Ecto neural progenitor cell (in vitro differentiated cells): ENCODE measurements at places on chromosomes 1 and 21.

DNA sequence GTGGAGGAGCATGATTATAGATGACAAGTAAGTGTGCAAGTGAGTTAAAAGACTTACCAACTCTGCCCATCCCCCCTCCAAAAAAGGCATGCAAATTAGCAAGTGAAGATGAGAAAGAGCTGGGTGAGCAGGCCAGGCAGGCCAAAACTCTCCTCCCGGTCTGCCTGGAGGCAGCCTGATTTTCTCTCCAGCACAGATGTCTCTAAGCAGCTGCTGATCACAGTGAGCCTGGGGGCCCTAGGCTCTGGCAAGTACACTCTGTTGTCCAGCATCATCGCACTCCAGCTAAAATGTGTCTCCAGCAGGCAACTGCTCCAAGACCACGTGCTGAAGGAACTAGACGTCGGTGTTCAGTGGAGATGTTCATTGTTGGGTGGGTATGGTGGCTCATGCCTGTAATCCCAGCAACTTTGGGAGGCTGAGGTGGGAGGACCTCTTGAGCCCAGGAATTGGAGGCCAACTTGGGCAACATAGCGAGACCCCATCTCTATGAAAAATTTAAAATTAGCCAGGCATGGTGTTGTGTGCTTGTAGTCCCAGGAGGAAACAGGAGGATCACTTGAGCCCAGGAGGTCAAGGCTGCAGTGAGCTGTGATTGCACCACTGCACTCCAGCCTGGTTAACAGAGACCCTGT is 56.7 kb upstream of the PUM1 start:
- DNase-seq = peak; percentile 64

DNA sequence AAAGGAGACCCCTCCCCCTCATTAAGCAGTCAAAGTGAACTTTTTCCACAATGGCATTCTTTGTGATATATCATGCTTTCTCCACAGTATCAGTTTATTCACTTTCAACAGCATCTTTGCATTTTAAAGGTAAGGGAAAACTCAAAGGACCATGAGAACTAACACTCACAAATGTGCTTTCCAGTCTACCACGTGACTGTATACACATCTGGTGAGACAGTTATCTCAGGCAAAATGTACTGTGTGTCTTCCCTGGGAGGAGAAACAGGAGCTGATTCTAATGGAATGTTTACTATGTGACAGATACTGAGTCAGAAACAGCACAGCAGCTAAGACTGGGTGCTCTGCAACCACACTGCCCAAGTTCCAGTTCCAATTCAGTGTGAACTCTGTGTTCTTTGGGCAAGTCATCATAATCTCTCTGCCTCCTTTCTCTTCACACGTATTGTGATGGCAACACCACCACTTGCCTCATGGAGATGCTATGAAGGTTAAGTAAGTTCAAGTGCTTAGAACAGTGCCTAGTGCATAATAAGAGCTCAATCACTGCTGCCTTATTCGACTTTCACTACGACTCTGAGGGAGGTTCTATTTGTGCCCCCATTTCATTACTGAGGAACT is 79.0 kb downstream of the SLC45A1 start:
- DNase-seq = no peak

- no peak for DNase-seq
Observed at GRCh38 chr1:156126630-156127534, 12.4 kb downstream of the LMNA start.

DNA sequence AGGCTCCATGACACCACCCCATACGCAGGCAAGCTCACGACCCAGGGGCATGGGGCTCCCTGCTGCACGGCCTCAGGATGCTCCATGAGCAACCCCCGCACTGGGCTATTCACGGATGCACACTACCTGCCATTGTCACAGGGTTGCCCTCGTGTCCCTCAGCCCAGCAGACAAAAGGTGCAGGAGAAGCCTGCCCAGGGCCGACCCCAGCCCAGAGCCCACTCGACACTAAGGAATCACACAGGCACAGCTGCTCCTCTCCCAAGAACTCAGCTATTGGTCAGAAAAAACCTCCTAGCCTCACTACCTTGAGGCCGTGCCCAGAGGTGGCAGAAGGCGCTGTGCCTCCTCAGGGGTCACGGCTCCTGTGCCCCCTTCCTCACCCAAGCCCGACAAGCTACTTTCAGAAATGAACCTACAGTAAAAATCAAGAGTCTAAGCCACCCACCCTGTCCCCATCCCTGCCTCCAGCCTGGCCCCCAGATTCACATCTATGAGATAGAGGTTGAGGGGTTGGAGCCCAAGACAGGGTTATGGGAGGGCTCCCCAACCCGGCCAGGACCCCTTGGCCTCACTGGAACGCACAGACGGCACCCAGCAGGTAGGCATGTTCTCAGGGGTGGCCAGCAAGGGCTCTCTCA is 6.4 kb upstream of the SPATC1L start:
- peak; percentile 33 for DNase-seq

DNA sequence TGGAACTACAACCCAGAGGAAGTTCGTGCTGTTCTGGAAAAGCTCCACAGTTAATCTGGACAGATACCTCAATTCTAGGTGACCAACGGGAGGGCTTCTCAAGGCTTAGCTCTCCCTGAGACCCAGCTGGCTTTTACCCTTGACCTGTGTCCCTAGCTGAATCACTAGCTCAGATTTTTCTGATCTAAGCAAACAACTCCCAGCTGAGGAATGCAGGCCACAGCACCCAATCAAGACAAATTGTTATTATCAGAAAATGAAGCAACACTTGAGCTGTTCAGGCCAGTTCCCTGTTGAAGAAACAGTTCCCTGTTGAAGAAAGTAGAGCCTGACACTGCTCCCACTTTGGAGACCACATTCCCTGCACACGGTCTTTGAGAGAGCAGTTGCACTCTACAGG is 16.0 kb downstream of the DIO1 start:
- no peak for DNase-seq

- DNase-seq = no peak
Observed at GRCh38 chr1:102045752-102046151, 49.0 kb upstream of the OLFM3 start.

DNA sequence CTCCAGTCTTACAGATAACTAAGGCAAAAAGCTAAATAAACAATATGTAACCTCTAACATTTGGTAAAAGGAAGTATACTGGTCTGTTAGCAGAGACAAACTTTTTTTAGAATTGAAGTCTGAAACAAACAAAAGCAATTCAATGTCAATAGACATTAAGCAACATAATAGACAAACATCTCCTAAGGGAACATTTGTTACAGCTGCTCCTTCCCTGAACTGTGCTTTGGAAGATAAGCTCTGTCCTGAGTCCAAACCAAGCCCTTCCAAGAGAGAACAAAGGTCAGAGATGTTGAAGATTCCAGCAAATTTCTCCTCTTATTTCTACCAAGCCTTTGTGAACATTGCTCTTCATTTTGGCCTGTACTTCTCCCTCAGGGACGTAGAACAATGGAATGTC is 25.3 kb downstream of the FMO2 start:
- DNase-seq = no peak

DNA sequence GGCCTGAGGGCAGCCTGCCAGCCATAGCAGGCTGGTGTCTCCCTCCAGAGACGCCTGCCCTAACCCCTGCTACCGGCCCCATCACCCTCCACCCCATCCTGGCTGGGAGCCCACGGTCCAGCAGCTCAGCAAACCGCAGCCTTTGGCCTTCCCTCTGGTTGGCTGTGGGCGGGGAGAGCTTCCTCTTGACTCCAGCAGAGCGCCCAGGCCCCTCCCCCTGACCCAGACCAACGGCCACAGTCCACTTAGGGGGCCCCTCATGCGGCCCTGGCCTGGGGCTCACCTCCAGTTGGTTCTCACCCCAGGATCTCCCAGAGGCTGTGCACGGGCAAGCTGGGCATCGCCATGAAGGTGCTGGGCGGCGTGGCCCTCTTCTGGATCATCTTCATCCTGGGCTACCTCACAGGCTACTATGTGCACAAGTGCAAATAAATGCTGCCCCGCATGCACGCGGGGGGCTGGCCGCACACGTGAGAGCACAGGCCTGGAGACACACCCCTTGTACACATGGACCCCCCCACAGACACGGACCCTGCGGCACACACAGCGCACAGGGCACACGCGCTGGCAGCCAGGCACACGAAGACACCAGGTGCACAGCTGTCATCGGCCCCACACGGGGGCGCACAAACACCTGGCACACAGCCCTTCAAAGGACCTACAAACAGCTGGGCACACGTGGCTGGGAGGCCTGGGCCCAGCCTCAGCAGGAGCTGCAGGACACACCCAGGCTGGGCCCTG is 3.1 kb downstream of the SMIM1 start:
- DNase-seq = peak; percentile 78

DNA sequence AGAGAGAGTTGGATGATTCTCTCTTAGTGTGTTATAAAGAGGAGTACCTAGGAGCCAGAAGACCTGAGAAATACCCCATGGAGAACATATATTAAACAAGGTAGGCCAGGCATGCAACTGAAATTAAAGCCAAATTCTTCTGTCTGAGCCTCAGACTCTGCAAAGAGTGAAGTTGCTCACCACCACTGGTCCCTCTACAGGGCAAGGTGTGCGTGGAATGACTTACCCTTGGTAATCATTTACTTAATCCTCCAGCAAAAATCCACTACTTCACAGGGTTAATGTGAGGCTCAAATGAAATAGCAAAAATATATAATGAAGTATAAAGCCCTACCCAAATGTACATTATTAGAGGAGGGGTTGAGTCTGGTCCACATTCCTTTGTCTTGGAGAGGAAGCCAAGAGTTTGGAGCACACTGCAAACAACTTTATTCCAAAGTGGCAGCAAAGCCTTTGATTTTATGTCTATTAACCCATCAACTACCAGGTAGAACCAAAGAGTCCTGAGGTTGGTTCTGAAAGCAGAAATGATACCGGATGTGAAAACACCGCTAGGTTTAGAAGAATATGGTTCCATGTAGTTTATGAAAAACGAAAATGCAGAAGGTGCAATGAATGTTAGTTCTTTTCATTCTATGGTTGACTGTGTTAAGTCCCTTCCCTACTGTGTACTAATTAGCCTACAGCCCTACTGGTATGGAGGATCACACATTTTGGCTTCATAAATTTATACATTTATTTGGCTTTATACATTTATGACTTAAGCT is 8.5 kb downstream of the SSR2 start:
- DNase-seq = no peak

- DNase-seq = no peak
Observed at GRCh38 chr1:70090141-70090540, 115.2 kb downstream of the LRRC40 start.
